ENCODE measurements at places on chromosomes 7 and 10.

GRCh38 chr10:73850211-73850610 lies 24.1 kb downstream of the CAMK2G start:
- DNase-seq: no peak

GRCh38 chr7:14836006-14836405 lies 66.5 kb downstream of the DGKB start:
- DNase-seq: no peak

- DNase-seq: no peak
Measured at GRCh38 chr10:14838582-14839304, 637 bp downstream of the HSPA14 start.

DNA sequence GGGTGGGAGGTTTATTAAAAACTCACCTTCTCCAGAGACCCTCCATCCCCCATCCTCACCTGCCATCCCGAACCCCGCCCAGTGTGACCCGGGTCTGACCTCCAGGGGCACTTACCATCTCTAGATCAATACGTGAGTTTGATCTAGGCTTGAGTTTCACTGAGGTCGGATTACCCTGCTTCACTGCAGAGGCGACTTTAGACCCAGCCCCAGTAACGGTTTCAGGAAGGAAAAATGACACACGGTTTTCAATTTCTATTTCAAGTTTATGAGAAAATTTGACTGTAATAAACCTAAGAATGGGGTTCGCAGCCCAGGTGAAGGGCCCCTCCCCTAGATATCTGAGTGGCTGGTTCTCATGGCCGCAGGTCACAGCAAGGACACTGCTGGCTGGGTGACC lies 33.1 kb downstream of the RCC1L start:
- DNase-seq: no peak

GRCh38 chr7:77293046-77293445 lies 93.4 kb upstream of the FGL2 start:
- DNase-seq: no peak

DNA sequence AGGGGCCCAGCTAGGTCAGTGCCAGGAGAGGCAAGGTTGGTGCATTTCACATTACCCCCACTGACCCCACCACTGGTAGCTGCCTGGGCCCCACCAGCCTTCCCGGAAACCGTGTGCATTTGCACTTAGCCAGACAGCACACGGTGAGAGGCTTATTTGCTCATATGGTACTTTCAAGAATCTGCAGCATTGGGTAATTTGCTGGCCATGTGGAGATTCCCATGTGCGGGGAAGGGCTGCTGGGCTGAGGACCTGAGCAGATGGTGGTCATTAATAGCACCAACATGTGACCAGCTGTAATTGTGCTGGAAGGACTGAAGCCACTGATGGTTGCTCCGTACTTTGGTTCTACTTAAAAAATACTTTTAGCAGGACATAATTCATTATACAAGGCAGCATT lies 323.8 kb downstream of the DPP6 start:
- DNase-seq: no peak

DNA sequence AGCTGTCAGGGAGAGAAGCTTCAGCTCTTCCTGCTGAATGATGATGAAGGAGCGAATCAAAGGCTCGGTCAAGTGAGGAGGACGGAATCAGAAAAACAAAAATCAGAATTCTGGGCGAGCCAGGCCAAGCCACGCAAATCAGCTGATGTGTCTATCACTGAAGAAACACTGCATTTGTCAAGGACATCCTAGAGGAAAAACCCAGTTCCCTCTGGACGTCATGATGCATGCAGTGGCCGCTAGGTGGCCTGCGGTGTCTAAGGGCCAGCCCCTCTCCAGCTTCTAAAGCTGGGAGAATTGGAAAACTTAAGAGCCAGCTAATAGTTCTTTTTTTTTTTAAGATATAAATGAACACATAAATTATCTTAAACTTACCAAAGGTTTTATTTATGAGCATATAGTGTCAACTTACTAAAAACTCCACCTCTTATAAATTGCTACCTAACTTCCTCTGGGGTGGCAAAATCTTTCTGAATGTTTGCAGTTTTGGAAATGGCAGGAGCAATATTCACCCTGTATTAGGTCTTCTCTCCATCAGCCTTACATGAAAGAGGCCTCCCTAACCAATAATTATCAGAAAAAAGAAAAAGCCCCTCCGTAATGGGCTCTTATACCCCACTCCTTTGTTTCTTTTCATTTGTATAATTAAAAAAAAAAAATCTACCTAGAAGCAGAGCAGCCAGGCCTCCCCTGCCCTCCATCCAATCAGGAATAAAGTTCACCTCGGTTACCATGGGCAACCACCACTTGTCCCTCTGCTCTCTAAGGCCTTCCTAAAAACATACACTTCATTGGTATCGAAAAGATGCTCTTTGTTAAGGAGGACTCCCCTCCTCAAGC lies 186.8 kb downstream of the USP6NL start:
- peak; percentile 47 for DNase-seq

GRCh38 chr7:6030988-6031387 lies at the start of gene ANKRD61:
Gene ANKRD61 (plus strand): TSS chr7:6031376. CDS start chr7:6031376, 0 bp downstream.
- DNase-seq: no peak

GRCh38 chr7:135390829-135391228 lies 119.1 kb downstream of the CNOT4 start:
- DNase-seq: peak; percentile 42

DNA sequence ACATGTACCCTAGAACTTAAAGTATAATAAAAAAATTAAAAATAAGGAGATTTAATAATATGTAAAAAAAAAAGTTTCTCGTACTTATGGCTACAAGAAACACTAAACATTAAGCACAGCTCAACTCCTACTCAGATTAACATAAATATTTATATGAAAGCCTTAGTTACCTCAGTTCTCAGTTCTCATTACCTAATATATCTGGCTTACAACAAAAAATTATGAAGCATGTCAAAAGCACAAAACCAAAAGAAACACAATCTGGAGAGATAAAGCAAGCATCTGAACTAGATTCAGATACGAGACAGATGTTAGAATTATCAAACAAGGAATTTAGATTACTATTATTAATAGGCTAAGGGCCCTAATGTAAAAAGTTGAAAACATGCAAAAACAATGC lies 40.1 kb downstream of the RNF133 start:
- DNase-seq: no peak

DNA sequence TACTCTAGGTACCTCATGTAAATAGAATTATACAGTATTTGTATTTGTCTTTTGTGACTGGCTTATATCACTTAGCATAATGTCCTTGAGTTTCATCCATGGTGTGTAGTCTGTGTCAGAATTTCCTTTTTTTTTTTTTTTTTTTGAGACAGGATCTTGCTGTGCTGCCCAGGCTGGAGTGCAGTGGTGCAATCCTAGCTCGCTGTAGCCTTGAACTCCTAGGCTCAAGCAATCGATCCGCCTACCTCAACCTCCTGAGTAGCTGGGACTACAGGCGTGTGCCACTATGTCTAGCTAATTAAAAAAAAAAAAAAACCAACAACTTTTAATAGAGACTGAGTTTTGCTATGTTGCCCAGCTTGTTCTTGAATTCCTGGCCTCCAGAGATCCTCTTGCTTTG lies 89.8 kb upstream of the PODXL start:
- no peak for DNase-seq

GRCh38 chr7:109437957-109438356 lies 868.3 kb downstream of the DNAJB9 start:
- no peak for DNase-seq

- no peak for DNase-seq
Measured at GRCh38 chr7:867001-867405, 9.4 kb upstream of the GET4 start.

GRCh38 chr10:11110539-11110938 lies 92.9 kb downstream of the CELF2 start:
- no peak for DNase-seq

- no peak for DNase-seq
Measured at GRCh38 chr10:58330431-58330830, 4.4 kb upstream of the UBE2D1 start.

DNA sequence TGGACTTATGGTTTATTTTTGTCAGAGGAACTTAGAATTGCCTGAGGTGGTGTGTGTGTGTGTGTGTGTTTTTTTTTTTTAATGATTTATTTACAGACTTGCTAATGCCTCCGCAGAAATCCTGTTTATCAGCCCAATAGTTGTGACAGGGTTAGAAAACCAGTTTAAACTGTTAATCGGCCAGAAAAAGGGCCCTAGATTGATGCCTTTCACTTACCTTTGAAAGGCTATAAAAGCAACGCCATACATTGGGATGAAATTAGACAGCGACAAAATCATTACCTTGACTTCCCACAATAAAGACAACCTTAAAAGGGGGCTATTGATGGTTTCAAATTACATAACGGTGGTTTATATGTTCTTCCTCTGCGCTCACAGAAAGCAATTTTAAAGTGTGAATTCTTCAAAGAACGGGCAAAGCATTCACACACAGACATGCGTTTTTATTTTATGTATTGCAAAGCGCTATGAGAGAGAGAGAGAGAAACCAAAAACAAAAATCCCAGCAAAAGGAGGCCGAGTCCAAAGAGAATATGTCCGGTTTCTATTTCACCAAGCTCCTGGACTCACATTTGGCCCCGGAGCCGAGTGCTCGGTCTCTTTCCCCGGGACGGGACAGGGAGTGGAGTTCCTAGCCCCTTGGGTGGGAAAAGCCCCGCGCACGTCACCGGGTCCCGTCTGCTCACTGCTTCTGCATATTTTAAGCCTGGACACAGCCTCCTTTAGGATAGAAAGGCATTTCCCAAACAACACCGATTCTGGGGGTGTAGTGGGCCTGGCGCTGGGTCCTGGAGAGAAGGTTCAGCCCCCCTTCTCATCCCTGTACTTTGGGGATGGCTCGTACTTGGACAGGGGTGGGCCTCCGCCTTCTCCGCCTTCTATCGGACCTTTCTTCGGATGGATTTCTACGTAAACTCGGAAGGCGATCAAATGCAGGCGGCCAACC lies 26.8 kb upstream of the VAX1 start:
- no peak for DNase-seq

DNA sequence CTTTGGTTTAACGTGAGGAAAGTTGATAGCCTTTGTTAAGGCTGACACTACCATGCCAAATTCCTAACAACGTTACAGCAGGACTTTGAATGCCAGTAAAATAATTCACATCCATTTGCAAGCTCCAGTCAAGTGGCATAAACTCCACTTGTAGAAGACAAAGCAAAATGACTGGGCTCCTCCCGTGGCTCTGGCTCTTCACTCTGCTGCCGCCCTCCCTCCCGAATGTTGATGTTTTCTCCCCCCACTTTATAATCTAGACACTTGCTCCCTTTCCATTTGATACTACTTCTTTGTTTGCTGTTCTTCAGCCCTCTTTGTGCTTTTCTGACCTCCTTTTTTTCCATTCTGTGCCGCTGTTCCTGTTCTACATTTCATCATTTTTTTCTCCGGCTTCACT lies 22.8 kb upstream of the ITGB8 start:
- no peak for DNase-seq

DNA sequence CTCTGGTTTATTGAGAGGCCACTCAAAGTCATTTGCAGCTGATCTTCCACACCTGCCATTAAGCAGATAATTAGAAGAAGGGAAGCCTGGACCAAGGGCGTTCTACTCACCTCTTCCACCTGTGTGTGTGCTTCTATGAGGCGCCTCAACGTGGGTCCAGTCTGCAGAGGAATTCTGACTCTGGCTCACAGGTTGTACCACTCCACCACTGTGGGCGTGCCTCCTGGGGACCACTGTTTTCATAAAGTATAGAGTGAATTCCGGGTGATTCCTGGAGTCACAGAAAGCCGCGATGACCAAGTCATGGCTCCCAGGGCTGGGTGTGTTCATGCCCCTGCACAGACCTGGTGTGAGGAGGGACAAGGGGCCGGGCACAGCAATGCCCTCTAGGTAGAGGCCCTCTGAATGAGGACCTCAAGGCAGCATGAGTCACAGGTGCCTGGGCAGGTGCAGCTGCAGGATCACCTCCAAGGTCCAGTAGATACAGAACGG lies 408.3 kb upstream of the MGMT start:
- no peak for DNase-seq

GRCh38 chr10:27369880-27370279 lies 129.3 kb upstream of the ACBD5 start:
- no peak for DNase-seq

DNA sequence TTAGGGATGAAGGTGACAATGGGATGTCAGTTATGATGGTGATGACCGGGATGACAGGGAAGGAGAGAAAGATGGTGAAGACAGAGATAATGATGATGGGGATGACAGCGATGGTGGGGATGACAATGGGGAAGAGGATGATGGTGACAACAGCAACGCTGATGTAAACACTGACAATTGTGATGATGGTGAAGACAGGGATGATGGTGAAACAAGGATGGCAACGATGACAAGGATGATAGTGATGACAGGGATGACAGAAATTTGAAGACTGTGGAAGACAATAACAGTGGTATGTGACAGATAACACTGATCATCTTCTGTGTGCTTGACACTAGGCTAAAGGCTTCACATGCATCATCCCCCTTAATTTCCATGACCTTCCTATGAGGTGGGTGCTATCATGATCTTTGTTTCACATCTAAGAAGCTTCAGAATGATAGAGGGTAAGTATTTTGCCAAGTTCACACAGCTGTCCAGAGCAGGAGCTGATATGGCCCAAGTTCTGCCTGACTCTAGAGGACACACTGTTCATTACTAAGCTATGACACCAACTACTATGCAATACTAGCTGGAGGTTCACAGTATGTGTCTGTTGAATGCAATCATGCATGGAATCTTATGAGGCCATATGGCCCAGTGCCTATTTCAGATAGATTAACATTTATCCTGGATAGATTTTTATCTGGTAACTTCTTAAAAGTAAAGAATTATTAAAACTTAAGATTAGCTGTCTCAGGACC lies 105.6 kb downstream of the RNLS start:
- DNase-seq: no peak

GRCh38 chr10:15167411-15168290 lies 842 bp downstream of the NMT2 start:
- no peak for DNase-seq

DNA sequence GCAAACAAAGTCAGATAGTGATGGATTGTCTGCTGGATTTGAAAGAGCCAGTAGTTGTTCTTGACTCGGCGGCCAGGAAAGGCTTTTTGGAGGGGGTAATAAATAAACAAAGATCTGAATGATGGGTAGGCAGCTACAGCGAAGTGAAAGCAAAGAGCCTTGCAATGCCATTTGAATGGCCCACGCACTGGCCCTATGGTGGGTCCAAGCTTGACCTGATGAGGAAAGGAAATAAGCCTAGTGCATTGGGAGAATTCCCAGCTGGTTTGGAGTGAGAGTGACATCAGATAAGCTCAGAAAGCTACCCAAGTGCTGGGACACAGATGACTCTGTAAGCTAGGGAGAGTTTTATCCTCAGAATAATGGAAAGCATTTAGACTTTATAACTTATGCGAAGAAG lies 365.2 kb downstream of the PLXDC2 start:
- no peak for DNase-seq

GRCh38 chr10:121880895-121881294 lies 46.9 kb downstream of the ATE1 start:
- no peak for DNase-seq

DNA sequence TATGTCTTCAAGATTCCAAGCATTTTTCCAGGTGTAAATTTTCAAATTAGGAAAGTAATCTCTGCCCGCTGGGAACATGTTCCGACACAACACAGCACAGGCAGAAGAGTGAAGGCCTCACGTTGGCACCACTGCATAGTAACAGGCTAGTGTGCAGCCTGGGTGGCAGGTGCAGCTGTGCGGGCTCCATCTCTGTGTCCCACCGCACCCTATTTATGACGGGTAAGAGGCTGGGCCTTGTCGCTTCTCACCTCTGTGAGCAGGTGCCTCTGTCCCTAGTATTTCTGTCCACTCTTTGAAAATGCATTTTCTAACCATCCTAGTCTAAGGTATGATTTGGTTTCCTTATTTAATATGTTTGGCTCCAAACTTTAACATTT lies 24.1 kb downstream of the VIPR2 start:
- DNase-seq: no peak

All from COR-L47 (cell line).